NCI-H526 (cell line): ENCODE measurements at places on chromosomes 5 and 9.
A peak's percentile ranks its signal among the peaks of the same experiment; 100 is the strongest.

GRCh38 chr9:120970244-120970643 lies 43.6 kb upstream of the TRAF1 start:
- no peak for DNase-seq

DNA sequence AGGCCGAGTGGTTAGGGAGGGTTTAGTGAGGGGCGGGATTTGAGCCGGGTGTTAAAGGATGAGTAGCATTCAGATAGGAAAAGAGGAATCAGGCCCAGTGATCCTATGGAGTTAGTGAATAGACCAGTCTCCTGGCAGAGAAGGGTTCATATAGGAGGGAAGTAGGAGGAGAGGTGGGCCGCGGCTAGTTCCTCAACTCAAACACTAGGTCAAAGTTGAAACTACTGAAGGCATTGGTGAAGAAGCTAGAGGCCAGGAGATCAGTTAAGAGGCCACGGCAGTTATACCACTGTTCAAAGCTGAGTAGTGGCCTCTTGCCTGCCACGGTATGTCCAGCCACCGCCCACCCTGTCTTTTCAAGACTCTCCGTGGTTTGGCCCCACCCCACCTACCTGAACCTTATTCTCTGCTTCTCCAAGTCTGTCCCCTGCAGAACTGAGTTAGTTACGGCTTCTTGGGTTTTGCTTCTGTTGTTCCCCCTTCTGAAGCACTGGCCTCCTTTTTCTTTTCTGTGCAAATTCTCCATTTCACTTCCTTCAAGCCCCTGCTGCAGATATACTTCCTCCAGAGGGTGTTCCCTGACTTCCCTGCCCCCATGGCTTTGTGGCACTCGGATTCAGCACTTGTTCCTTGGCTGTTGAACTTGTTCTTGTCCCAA lies 1.8 kb downstream of the ZBTB34 start:
- no peak for DNase-seq

DNA sequence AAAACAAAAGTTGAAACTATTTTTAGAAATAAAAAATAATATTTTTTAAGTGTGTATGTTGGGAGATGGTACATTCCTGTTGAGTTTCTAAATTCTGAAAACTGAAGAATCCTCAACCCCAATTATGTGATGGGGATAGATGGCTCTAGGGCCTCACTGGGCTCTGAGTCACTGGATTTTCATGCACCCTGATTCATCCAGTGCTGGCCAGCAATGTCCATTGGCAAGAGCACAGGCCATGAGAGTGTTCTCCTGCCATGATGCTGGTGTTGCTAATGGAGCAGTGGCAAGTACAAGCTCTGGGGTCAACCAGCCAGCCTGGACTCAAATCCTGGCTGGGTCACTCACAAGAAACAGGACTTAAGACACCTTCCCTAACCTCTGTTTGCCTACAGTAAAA lies 23.3 kb downstream of the SMIM23 start:
- no peak for DNase-seq

- DNase-seq = no peak
Measured at GRCh38 chr9:120265791-120266190, 314.2 kb downstream of the CDK5RAP2 start.

GRCh38 chr5:137320056-137321045 lies 178.8 kb downstream of the SPOCK1 start:
- peak; percentile 63 for DNase-seq

- DNase-seq = no peak
Measured at GRCh38 chr5:107794741-107795140, 124.0 kb upstream of the EFNA5 start.

DNA sequence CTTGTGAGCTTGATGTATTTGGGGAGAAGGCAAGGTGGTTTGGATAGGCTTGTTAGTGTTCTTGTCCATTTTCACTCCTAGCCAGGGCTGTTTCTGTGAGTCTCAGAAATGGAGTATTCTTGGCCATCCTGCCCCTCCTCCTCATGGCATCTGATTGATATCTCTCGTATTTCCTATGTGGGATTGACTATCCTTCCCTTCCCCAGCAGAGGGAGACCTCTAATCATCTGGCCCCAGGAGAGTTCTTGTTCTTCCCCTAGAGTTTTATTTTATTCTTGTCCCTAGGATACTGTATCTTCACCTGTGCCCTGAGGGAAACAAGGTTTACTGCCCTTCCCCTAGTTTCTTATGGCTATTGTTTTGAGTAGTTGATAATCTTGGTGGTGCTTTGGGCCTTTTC lies 114.4 kb downstream of the VPS13A start:
- DNase-seq = no peak

DNA sequence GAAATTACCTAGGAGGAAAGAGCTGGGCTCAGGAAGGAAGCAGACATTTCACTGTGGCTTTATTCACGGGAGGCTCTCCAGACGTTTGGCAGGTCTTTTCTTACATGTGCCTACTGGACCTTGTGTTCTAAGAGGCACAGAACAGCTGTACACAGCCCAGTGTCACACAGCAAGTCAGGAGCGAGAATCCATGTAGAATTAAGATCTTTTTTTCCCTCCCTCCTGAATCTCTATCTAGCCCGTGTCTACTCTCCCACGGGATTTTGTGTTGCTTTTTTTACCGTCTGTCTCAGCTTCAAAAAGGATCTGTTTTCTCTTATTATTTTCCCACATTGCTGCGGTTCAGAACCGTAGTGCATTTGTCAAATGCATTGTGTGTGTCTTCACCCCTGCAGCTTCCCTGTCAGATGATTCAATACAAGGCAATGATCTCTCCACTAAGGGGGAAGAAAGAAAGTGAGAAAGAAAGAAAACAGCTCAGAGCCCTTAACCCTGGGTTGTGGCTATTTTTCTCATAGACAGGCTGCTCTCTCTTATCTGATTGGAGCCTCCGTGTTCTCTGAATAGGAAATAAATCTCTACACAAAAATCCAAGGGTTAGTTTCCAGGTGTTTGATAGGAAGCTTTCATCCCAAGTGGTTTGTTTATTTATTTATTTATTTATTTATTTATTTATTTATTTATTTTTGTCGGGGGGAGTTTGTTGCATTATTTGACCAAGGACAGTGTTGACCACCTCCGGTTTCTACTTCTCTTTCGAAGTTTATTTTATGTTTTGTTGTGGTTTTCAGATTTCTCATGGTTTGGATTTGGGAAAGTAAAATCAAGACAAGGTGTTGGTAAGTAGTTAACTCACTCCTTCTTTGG lies 191.0 kb downstream of the NTRK2 start:
- no peak for DNase-seq

- no peak for DNase-seq
Measured at GRCh38 chr5:152358861-152359568, 46.1 kb downstream of the NMUR2 start.

- no peak for DNase-seq
Measured at GRCh38 chr9:22241024-22241423, 205.6 kb upstream of the DMRTA1 start.

DNA sequence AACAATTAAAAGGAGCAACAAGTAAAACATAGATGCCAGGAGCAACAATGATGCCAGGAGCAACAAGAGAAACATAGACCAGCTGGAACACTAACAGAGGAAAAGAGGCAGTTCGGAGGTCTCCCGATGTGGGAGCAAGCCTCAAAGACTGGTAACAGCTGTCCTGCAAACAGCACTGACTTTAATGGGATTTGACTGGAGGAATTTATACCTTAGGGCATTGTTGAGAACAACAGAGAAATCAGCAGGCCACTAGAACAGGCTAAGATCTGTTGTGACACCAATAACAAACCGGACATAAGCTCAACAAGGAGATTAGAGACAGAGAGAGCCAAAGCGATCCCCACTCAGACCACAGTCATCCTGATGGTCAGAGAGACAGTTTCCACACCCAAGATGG lies 11.8 kb upstream of the SYK start:
- no peak for DNase-seq

DNA sequence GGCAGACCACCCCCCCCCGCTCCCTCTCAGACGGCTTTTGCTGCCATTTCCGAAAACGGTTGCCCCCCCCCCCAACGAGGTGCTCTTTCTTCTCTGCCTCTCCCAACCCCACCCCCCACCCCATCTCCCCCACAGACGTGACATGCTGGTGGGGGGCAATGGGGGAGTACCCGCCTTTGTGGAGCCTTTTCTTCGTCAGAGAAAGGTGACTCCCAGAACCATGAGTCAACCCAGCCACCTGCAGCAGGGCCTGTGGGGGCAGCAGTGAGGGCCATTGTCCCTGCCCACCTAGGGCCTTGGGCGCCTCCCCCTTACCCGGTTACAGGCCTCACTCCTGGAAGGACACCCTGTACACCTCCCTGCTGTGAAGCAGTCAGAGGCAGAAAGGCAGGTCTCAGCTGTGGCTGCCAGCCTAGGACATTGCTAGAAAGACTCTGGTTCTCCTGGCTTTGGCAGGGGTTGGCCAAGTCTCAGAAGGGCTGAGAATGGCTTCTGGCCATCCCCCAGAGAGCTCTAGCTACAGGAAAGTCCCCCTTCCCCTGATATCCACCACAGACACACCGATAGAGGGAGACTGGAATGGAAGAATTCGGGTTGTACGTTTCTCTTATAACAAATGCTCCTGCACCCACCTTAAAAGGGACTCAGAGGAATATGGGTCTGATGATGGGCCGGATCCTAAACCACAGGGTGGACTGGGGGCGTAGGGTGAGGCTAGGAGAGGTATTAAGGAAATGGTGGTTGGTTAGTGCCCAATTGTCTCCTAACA lies 2.2 kb downstream of the DNAJB5 start:
- no peak for DNase-seq

GRCh38 chr5:142314109-142314508 lies 10.7 kb downstream of the SPRY4 start:
- DNase-seq = no peak

- DNase-seq = no peak
Measured at GRCh38 chr9:113857875-113858274, 18.2 kb upstream of the ZNF618 start.

- no peak for DNase-seq
Measured at GRCh38 chr9:17509701-17510100, 69.2 kb upstream of the SH3GL2 start.

DNA sequence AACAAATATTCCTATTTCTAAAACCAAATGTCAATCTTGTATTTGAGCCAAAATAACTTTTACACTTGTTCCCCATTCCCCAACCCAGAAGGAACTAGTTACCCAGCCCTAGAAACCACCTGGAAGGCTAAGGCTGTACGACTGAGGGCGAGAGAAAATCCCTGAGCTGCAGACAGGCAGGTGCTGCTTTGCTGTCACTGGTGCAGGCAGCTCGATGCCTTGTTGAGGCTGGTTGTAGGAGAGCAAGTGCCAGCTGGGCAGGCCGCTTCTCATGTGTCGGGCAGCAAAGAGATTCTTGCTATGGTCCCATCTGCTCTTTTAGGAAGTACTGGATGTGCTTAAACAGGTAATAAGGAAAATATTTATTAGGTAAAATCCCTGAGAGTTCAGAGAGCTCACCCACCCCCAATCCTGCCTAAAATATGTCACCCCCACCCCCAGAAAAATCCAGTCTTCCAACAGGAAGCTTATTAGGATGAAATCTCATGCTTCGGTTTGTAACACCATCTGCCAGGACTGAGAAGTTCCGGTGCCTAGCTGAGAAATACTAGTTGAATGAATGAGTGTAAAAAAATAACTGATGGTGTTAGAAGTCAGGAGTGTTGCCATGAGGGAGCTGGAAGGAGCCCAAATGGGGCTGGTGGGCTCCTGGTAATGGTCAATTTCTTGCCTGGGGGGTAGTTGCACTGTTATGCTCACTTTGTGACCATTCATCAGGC lies 91.1 kb upstream of the DMRT1 start:
- DNase-seq = no peak

GRCh38 chr5:137303509-137303908 lies 195.6 kb downstream of the SPOCK1 start:
- no peak for DNase-seq

- DNase-seq = no peak
Measured at GRCh38 chr9:92293075-92293354, 482 bp downstream of the IARS1 start.
